ENCODE measurements at places on chromosomes 7 and 10.

- no peak for DNase-seq
These were observed 117.1 kb upstream of the PODXL start for GRCh38 chr7:131673576-131673975.

GRCh38 chr10:30238836-30239235 is 110.2 kb downstream of the MTPAP start:
- no peak for DNase-seq

DNA sequence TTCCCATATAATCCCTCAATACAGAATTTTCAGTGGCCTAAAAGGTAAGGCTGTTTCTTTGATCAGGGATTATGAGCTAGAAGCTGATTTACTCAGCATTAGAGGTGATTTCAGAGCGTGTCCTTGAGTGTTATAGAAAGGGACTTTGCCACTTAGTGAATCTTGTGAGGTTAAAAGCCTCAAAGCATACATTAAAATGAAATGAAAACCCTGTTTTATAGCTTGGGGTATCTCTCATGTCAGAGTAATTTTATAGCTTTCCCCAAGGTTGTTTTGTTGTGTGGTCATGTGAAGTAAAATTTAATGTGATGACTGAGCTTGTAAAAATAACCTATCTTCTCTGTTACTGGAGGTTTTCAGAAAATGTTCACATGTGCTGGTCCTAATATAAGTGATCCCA is 198.8 kb downstream of the CDCA7L start:
- no peak for DNase-seq

DNA sequence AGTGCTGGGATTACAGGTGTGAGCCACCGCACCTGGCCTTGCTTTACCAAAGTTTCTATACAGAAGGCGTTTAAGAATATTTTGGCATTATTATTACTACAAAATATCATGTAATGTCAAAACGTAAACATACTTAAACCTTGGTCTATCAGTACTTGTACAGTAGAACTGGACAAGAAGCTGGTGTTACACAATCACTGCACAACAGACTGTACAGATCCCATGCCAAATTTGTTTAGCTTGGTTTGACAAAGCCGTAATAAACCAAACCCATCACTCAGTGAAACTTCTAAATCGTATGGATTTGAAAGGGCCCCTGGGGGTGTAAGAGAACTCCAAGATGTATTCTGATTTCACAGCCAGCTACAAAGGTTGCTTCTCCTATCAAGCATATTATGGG is 51.8 kb upstream of the RHEB start:
- no peak for DNase-seq

GRCh38 chr10:120042705-120043104 is 150.2 kb downstream of the SEC23IP start:
- DNase-seq: no peak

DNA sequence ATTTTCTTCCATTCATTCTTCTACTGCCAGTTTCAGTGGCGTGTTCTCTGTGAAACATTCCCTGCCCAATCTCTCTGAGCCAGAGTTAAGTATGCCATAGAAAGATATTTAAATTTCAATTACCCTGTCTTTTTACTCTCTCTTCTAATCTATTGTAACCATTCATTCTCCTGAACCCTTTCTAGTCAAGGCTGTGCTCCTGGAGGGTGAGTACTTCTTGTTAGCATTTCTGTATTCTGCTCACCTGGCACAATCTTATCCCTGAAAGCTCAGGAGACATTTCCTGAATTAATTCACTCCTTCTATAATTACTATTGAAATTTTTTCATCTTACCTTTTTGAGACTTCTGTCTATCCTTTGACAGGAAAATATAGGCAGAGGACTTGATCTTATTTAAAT is 271.7 kb downstream of the HGF start:
- no peak for DNase-seq

- DNase-seq: no peak
These were observed 90.1 kb downstream of the FAM53B start for GRCh38 chr10:124653811-124654651.

DNA sequence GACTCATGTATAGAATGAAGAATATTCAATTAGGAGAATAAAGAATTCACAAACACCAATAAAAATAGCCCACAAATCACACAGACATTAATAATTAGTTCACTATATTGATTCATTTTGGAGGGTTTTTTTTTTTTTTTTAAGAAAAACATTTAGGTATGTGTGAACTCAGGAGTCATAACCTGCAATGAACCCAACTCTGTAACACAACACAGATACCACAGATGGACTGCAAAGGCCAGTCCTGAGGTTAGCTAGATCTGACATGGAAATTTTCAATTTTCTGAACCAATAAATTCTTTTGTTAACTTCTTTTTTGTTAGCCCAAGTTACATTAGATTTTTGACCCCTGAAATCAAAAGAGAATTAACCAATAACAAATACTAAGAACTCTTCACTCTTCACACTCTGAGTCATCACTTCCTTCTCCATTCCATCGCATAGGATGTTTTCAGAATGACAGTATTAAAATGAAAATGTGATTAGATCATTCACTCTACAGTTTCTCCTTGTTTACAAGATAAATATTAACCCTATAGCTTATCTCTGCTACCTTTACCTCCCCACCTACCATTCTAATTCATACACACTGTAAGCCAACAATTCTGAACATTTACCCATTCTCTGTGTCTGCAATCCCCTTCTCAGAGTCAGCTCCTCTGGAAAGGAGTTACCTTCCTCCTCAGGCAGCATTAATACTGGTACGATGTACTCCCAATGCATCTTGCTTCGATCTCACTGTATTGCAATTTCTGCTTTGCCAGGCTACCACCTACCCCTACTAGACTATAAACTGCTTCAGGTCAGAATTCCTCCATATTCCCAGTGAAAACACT is 141.5 kb downstream of the LRRN3 start:
- no peak for DNase-seq
